ENCODE measurements at places on chromosomes 7 and 10.

- no peak for DNase-seq
Measured at GRCh38 chr7:36547416-36547815, 157.8 kb downstream of the ANLN start.

- no peak for DNase-seq
Measured at GRCh38 chr10:35608328-35608672, 3.2 kb downstream of the GJD4 start.

DNA sequence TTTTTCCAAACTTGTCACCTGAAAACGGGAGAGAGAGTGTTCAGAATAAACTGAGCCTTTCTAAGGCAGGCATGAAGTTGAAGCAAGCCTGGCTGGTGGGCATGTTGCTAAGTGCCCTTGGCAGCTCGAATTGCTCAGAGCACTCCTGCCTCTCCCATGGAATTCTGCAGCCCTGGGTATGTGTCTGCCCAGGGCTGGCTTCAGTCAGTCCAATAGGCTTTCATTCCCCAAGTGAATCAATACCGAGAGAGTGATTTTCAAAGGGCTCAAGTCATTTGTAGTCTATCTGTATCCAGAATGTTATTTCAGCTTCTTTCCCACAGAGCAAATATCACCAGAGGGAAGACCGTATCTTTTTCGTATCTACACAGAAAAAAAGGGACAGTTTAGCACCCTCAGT lies 415.5 kb upstream of the COBL start:
- no peak for DNase-seq

DNA sequence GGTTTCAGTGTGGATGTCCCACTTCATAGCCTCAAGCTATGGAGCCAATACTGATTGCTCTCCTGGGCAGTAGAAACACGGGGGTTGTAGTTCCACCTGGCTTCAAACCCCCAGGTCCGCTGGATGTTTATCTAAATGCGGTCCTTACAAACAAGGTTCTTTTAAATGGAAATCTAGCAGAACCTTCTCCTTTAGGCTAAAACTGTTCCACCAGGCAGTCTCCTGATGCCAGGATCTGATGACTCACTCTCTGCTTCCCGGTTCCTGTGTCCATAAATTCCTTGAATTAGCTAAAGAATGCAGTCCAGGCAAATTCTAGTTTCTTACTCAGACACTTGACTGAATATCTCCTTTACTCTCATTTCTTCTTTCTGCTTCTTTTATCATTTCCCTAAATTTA lies 108.4 kb upstream of the FAM3C start:
- DNase-seq = no peak

DNA sequence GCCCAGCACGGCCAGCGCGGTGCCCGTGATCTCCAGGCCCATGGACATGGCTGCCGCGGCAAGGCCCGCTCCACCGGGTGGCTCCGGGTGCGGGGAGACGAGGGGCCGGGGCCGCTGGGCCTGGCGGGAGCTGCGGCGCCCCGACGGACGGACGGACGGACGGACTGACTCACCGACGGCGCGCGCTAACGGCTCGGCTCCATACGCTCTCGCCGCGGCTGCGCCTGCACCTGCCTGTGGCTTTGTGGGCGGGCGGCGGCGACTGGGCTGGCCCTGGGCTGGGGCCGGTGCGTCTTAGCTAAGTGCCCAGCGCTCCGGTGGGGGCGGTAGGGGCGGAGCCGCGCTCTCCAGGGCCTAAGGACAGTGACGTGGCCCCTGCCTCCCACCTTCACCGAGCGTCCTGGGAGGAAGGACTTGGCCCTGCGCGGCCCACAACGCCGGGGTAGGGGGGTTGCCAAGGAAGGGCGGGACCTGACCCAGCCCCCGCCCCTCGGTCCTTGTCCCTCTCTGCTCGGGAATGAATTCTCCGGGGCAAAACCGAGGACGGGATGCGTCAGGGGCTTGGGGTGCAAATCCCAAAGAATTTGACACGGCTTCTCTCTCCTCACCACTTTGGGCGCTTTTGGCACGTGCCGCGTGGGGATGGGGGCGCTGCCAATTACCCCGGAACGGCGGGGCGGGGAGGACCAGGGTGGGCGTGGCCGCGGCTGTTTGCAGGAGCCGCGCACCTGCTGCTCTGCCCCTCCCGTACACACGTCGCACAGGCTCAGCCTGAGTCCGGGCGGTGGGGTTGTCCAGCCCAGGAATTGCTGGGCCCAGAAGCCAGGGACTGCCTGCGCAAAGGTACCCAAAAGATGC lies at the start of gene CLDN3:
Gene CLDN3 (minus strand): TSS at position 269 of the 858 bp plus-strand sequence. CDS start 221 bp downstream, at position 48.
- DNase-seq = peak; percentile 27

DNA sequence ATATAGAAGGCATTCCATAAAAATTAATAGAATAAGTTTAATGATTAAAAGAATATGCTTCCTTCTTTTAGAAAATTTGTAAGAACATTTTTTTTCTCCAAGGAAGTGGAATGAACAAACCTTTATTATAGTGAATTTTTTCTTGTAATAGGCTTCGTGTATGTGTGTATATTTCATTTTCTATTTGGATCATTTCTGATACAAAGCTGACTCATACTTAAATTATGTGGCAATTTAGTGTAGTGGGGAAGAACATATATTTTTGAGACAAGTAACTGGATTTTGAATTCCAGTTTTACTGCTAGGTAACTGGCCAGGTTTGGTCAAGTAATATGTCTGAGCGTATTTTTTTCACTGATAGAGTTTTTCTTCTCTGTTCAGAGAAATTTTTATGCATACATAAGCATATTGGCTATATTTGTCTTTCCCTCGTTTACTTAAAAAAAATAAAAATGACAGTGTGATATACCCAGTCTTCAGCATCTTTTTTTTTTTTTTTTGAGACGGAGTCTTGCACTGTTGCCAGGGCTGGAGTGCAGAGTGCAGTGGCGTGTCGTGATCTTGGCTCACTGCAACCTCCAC lies 50.8 kb downstream of the CDK13 start:
- DNase-seq = no peak

- DNase-seq = no peak
Measured at GRCh38 chr10:107806026-107806425, 641.5 kb upstream of the SORCS1 start.

- no peak for DNase-seq
Measured at GRCh38 chr7:132516042-132516840, 60.0 kb downstream of the PLXNA4 start.

DNA sequence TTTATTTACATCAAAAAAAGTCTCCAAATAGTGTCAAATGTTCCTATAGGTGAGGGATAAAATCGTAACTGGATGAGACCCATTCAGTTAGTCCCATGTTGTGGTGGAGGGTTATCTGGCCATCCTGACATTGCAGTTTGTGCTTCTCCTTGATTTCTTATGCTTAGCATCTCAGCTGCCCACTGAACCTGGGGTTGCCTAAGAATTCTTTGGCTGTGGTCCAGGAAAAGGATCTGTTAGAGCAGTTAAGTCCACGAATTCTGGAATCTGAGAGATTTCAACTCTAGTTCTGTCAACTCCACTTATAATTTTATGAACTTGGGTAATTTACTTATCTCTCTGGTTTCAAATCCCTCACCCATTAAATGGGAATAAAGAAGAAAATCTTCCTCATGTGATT lies 1673.4 kb downstream of the REEP3 start:
- DNase-seq = no peak

DNA sequence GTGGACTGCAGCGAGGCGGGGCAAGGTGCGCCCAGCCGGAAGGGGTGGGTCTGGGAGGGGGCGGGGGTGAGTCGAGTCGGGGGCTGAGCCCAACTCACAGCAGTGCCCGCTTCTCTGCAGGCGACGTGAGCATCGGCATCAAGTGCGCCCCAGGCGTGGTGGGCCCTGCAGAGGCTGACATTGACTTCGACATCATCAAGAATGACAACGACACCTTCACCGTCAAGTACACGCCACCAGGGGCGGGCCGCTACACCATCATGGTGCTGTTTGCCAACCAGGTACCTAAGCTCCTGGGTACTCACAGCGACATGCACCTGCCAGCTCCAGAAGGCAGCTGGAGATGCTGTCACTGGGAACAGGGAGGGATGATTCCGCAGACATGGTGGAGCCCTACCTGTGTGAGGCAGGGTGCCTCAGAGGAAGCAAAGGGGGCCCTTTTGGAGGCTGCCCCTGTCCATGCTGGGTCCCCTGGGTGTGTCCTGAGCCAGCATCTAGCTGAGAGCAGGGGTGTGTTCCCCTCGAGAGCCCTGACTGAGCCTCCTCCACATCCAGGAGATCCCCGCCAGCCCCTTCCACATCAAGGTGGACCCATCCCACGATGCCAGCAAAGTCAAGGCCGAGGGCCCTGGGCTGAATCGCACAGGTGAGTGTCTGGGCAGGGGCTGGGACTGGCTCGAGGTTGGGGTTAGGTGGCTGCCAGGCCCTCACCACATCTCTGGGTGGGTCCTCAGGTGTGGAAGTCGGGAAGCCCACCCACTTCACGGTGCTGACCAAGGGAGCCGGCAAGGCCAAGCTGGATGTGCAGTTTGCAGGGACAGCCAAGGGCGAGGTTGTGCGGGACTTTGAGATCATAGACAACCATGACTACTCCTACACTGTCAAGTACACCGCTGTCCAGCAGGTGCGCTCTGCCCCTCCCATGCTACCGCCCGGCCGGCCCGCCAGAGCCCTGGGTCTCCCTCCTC lies 12.8 kb downstream of the FLNC start:
- no peak for DNase-seq

DNA sequence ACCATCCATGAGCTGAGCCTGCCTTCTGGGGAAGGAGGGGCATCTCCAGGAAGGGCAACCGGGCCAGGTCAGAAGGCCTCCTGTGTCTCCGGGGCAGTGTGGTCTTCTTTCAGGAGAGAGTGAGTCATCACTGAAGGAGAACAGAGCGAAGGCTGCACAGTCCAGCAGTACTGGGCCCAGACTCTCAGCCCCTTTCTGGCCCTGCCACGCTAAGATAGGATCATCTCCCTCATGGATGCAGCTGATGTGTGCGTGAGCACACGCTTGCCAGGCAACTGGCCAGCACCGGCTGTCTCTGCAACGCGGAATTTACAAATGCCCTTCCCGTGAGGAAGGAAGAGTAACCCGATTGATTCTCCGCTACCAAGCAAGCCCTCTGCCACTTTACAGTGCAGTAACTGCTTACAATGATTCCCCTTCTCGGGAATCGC lies 328.2 kb downstream of the TNS3 start:
- DNase-seq = no peak

DNA sequence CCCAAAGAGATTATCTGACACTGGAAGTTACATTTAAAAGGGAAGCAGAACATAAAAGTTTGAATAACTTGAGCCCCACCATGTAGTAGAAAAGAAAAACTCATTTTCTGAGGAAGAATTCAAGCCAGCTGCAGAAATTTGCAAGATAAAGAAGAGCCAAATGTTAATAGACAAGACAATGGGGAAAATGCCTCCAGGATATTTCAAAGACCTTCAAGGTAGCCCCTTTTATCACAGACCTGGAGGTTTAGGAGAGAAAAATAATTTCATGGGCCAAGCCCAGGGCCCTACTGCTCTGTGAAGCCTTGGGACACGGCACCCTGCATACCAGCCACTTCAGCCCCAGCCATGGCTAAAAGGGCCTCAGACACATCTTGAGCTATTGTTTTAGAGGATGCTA lies 18.4 kb upstream of the AKR1C1 start:
- DNase-seq = no peak

DNA sequence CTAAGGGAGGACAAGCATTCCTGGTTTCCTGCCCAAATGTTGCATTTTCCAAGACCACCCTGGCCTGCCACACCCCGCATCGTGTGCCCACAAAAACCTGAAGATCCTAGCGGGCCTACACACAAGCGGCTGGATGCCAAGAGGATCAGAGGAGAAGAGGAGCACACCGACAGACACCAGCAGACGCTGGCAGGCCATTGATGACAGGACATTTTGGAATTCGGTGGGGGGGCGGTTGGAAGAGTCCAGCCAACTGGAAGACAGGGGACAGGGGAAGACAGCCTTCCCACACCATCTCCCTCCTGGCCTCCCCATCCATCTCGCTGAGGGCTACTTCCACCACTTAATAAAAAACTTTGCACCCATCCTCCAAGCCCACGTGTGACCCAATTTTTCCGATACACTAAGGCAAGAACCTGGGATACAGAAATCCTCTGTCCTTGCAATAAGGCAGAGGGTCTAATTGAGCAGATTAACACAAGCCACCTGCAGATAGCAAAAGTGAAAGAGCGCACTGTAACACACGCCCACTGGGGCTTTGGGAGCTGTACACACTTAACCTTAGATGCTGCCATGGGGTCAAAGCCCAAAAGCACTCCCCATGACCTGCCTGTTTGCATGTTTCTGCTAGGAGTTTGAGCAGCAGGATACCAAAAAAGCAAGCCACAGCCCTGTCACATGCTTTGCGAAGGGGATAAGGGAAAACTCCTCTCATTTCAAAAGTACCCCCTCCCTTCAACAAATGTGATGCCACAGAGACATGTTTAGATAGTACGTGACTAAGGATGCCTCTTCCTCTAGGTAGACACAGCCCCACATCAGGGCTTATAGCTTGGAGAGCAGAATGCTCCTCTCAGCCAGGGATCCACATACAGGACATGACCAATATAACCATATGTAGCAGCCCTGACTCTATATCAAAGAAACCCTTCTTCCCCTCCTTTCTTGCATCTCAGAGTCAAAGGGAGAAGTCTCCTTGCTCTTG lies 13.4 kb upstream of the SMNDC1 start:
- DNase-seq = no peak

DNA sequence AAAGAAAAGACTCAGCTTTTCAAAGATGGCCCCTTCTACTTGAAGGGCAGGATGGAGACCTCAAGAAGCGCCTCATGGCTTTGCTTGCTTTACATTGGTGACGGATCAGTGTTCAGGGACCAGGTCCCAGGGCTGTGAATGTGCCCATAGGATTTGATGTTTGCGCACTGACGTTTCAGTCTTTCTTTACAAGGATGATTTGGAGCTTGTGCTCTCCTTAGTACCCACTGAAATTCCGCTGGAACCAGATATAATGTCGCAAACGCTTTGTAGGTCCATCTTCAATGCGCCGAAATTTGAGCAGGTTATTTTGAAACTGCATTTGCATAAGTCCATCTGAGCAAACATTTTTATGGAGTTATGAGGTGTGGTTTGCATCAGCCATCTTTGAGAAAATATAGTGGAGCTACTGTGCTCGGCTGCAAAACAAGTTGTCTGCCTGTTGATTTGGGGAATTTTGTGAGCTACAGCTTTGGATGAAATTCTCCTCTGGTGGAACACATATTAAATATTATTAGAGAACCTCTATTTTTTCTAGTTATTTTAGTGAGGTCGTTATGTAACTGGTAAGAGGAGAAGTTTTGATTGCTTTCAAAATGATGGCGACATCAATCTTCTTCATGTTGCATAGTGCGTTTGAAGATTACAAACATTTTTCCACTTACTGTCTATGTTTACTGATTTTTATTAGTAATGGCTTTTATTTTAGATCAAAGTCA lies 2.4 kb downstream of the RBM20 start:
- no peak for DNase-seq
